ENCODE measurements at places on chromosomes 1 and 21.

DNA sequence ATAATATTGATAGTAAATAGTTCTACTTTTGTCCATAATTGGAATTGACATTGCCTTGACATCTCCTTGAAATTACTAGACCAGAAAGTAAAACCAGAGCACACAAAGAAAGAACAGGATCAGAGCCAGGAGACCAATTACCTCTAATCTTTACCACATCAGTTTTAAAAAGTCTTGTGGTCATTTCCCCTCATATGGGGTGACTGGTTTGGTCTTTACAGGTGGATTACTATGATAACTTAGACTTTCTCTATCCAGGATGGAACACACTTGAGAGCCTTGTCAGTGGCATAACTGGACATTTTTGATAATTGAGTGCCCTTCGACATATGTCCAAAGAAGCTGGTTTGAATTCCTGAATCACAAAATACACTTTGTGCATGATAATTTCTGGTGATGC, 1148.1 kb upstream of the NCAM2 start:
- DNase-seq: no peak

DNA sequence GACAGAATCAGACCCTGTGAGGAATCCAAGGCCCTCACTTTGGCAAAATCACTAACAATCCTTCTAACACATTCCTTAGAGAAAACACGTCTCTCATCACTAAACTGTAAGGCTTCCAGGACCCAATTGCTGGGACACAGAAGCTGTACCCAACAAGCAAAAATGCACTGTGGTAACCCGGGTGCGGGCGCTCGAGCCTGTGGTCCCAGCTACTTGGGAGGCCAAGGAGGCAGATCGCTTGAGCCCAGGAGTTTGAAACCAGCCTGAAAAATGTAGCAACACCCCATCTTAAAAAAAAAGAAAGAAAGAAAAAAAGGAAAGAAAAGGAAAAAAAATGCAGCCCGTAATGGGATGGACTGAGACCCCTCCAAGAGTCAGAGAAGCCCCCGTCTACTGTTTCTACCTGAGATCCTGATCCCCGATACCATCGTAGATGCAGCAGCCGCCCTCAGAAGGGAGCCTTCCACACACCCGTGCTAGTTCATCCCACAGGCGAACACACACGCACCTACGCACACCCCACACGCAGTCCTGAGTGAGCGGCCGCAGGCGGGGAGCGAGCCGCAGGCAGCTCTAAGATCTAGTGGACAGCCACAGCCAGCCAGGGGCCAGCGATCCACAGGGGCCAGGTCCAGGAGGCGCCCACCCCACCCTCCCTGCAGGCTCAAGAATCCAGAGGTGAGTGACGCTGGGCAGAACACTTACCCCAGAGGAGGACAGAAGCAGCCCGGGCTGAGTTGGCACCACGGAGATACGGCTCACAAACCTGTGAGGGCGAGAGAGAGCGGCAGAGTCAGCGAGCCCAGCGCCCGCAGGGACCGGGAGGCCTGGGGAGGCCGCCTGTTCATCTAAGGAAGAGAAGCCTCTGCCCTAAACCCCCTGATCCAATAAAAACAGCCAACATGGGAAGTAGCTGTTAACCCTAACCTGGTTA, 20.1 kb downstream of the WDR4 start:
- DNase-seq: no peak

DNA sequence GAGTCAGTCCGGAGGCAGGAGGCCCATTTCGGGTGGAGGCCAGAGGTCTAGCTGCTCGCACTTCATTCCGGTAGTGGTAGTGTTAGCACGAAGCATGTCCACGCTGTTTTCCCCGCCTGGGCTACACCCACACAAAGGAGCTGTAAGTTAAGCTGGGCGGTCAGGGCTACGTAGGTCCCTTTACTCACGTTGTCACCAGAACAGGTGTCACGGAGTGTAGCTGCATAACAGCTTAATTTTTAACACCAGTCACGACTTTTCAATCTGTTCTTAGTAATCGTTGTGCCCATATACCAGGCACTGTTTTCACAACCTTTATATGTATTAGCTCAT, 15.6 kb downstream of the HLX start:
- no peak for DNase-seq

- DNase-seq: no peak
Observed at GRCh38 chr1:8903908-8904650, 25.6 kb upstream of the ENO1 start.

GRCh38 chr1:110680036-110680735, 5.4 kb upstream of the KCNA3 start:
- no peak for DNase-seq

DNA sequence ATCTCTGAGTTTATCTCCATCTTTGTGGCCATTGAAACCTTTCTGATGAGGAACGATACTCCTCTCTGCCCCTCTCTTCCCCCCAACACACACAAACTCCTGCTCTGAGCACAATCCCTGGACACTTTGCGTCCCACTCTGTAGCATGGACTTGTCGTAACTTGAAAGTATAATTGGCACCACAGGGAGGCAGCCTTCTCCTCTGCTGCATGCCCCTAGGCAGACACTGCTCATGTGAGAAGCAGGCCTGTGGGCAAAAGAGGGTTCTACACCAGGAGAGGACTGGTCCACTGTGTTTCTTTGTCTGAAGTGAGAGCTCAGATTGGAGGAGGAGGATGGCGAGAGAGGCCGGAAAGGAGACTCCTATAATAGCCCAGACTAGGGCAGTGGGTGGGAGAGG, 3.8 kb upstream of the PARS2 start:
- no peak for DNase-seq

Data from hematopoietic multipotent progenitor cell treated with erythropoietin and hydrocortisone succinate and interleukin-3 and kit ligand, for 17 days (in vitro differentiated cells).